GOT3 (cell line): ENCODE measurements at places on chromosomes 2 and 18.
A peak's percentile ranks its signal among the peaks of the same experiment; 100 is the strongest.

- no peak for DNase-seq
These were observed 146.3 kb upstream of the ZC3H15 start for GRCh38 chr2:186339716-186340115.

DNA sequence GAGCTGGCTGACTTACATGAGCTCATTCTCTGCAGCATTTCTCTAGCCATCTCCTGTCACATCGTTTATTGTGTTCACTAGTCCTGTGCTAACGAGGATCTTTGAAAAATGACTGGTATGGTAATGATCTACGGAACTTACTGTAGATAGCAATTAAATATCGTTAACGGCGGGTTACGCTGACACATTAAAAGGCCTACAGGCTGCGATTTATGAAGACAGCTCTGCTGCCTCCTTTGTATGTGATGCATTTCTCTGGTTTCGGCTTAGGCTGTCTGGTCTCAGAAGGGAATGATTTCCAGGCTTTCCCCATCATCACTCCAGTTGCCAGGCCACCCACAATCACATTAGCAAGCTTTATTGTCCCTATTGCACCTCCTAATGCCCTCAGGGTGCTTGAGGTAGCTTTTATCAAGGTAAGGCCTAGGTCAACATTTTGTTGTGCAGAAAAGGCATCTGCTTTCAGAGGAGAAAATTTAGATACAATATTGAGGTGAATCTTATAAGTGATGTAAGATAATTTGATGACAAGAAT is 284.4 kb downstream of the SOX11 start:
- DNase-seq, result no peak

GRCh38 chr2:148167241-148167766 is 146.4 kb downstream of the MBD5 start:
- DNase-seq, result no peak

GRCh38 chr2:232979871-232980461 is 33.1 kb downstream of the NGEF start:
- peak; percentile 22 for DNase-seq

- no peak for DNase-seq
These were observed 50.1 kb downstream of the ZEB2 start for GRCh38 chr2:144469798-144470197.

- no peak for DNase-seq
These were observed 57.5 kb upstream of the SLC14A2 start for GRCh38 chr18:45557779-45558178.

GRCh38 chr2:69931832-69932595 is 17.1 kb downstream of the MXD1 start:
- no peak for DNase-seq

DNA sequence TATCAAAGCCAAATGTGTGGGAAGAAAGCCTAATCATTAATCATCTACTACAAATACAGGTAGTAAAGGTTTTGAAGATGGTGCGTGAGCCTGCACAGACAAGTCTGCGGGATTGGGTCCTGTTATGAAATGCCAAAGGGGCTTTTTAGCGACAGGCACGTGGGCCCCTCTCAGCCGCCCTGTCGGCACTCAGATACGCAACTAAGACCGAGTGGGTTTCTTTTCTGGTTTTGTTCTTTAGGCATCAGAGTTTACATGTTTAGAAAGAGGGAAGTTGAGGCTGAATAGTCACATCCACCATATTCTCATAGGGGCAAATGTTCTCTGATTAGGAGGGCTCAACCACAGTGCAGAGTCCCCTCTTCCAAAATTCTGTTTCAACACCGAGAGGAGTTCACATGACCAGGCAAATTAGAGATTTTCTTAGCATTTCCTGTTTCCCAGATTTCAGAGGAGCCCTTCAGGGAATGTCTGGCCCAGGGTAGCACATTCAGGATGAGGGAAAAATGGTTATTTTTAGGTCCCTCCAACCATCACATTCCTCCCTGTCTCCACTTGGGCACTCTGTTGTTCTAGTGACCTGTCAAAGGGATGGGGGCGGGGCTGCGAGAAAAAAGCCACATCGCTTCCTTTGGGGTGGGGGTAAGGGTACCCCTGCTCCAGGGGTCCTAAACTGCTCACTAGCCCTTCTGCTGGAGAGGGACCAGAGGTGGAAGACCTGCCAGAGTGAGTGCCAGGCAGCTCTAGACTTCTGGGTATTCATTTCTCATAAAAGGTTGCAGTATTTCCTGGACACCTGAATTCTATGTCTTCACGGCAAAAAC is 159.2 kb downstream of the BCL2 start:
- no peak for DNase-seq

DNA sequence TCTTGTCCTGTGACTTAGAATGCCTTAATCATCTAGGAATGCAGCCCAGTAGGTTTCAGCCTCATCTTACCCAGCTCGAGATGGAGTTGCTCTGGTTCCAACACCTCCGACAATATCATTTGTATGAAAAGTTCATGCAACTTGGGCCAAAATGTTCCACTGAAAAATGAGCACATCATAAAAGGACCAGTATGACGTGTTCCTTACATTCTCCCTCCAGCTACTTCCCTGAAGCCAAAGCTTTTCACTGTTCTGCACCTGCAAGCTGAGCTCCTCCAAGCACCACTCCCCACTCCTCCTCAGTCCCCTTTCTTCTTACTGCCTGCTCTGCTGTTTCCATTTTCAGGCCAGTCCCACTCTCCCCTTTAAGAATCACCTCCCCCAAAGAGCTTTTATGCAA is 23.1 kb downstream of the TMEM182 start:
- DNase-seq, result no peak

DNA sequence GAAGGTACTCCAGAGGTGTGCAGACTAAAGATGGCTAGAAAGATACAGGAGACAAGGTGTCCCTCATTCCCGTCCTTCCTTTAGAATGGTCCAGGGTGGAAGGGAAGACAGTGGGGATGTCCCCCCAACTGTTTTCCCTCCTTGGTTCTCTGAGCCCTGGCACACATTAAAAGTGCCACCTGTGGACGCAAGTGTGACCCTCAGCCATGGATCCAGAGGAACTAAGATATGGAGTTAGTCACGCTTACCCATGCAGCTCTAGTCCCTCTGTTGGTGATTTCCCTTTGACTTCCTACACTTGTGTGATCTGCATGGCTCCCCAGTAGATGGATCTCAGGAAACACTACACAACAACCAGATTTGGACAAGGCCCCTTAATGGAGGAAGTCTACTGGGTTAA is 113.1 kb upstream of the SRD5A2 start:
- no peak for DNase-seq

DNA sequence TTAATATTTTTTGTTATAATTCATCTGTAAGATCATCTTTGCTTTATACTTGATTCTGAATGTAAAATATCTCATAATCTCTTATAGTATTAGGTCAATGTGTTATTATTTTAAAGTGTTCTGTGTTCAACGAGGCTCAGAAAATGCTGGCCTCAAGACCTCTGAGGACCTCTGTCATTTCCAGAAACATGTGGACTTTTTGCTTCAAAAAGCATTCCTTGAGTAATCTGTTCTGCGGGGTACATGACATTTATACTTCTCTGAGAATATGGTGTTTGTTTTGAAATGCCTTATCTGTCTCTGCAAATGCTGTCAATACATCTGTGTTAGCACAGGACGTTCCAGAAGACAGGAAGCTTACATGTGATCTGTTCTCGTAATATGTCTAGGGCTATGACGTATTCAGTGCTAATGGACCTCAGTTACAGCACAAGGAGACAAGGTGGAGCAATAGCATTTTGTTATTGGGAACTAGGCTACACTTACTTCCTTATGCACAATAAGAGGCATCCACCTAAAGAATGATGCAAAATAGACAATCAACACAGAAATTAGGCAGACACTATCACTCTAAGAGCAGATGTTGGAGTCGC is 37.6 kb upstream of the IL1RL1 start:
- no peak for DNase-seq

- no peak for DNase-seq
These were observed 24.2 kb upstream of the SCYGR1 start for GRCh38 chr2:227411990-227412350.

- DNase-seq, result no peak
These were observed 98.7 kb downstream of the COL6A3 start for GRCh38 chr2:237315170-237315828.

DNA sequence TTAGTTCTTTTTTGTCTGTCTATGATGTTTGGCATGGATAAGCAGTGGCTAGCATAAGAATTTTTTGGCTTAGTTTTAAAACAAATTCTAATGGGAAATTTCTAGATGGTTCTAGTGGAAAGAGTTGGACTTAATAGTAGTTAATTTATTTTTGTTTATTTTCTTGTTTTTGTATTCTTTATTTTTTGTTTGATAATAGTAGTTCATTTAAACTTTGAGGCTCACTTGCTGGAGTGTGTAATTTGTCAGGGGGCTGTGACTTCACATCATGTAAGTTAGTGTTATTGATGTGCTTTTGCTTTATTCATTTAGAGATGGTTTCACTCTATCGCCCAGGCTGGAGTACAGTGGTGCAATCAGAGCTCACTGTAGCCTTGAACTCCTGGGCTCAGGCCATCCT is 43.7 kb upstream of the KLF11 start:
- DNase-seq, result no peak

- no peak for DNase-seq
These were observed 214.0 kb downstream of the SS18 start for GRCh38 chr18:25876330-25876948.
